ENCODE measurements at places on chromosomes 11 and 22.

GRCh38 chr11:1200611-1201191, 22.2 kb upstream of the MUC5B start:
- no peak for DNase-seq

DNA sequence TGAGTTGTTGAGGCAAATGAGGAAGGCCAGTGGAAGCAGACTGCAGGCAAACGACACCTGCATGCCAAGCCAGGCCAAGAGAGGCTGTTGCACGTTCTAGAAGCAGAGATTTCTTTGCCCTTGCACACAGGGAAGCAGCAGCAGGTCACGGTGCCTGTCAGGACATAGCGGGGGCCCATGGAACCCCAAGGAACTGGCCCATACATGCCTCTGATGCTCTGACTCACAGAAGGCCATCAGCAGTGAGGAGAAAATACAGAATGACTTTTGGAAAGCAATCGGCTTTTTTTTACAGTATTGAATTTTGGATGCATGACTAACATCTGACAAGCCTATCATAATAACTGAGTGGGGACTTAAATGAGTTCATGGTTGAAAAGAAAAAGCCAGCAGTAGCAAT, 123.9 kb downstream of the MPPED1 start:
- no peak for DNase-seq

GRCh38 chr11:78265326-78265725, 76.6 kb downstream of the USP35 start:
- DNase-seq = no peak

DNA sequence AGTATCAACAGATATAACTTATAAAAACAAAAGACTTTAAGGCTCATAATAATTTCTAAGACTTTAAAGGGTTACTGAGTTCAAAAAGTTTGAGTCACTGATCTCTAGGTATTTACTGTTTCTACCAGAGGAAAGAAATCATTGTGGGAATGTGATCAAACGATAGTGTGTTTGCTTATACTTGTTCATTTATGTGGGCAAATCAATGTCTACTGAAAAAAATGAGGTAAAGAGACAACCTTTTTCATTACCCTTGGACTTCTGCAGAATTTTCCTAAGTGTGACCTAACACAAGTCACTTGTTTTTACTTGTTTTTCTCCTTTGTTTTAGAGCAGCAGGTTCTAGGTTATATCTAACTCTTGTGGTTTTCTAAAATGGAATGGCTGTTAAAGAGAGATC, 65.4 kb downstream of the PRR5L start:
- DNase-seq = no peak

- DNase-seq = no peak
These were observed 89.8 kb downstream of the PDE2A start for GRCh38 chr11:72584293-72584938.

- no peak for DNase-seq
These were observed 170.5 kb downstream of the CASP12 start for GRCh38 chr11:104727768-104728167.

DNA sequence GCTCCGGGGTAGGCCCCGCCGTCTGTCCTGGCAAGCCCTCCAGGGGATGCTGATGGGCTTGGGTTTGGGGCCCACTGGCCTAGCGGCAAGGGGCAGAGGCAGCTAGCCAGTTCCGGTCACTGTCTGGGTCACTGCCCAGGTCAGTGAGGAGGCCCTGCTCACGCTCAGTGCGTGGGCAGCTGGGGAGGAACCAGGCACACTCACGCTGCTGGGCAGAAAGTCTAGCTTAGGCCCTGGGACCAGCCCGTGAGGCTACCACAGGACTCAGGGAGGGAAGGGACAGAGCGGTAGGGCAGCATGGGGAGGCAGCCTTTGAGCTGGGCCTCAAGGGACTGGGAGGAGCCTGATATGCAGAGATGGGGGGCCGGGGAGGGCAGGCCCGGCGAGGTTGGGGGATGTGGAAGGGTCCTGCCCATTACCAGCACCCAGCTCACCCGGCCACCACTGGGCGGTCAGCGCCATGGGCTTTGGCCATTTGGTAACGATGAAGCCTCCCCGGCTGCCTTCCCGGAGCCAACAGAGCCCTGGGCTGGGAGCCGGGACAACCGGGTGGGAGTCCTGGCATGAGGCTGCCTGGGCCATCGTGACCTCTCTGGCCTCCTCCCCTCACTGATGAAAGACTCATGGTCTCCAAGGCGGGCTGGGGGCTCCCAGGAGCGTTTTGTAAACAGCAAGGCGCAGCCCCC, 14.2 kb downstream of the SHISAL1 start:
- no peak for DNase-seq

GRCh38 chr22:33737662-33738061, 182.6 kb downstream of the LARGE1 start:
- DNase-seq = no peak

GRCh38 chr11:1167256-1167655, 9.5 kb downstream of the MUC5AC start:
- DNase-seq = no peak

- no peak for DNase-seq
These were observed 64.5 kb downstream of the TP53I11 start for GRCh38 chr11:44885919-44886789.

DNA sequence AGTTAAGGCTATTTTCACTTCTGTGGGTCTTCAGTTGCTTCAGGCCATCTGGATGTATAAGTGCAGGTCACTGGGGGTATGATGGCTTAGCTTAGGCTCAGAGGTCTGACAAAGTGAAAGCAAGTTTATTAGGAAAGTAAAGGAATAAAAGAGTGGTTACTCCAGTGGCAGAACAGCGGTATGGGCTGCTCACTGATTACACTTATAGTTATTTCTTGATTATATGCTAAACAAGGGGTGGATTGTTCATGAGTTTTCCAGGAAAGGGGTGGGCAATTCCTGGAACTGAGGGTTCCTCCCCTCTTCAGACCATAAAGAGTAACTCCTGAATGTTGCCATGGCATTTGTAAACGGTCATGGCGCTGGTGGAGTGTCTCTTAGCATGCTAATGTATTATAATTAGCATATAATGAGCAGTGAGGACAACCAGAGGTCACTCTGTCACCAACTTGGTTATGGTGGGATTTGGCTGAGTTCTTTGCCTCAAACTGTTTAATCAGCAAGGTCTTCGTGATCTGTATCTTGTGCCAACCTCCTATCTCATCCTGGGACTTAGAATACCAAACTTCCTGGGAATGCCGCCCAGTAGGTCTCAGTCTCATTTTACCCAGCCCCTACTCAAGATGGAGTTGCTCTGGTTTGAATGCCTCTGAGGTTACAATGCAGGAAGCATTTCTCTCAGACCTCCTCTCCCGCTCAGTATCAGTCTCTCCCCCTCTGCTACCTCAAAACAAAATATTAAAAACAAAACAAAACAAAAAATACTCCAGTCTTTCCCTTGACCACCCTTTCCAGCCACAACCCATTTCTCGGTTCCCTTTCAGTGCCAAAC, 106.6 kb upstream of the SLC22A12 start:
- no peak for DNase-seq
